ENCODE measurements at places on chromosomes 7 and 10. TPM values are rescaled to one million over a fixed set of nuclear protein-coding genes. Genes with fewer than 3 reads are reported as not detected.

The ANKRD22 gene
- total RNA-seq, result not detected

- DNase-seq, result peak; percentile 75
Measured at GRCh38 chr7:117715784-117716445, 157.3 kb downstream of the CTTNBP2 start.

DNA sequence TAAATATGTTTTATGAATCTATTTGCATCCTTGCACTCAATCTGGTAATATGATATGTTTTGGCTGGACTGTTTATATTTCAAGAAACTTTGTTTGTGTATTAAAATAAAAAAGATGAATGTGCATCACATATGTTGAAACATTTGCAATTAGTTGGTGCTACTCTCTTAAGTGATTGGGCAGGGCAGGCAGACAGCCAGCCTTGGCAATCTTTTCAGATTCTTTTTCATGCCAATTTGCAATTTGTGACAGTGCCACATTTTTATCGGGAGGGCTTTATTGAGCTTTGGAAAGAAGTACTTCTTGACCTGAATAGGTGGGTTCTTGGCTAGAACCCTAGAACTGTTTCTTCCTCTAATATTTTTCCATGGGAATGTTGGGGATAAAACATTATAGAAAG, 152.2 kb downstream of the NXPH1 start:
- no peak for DNase-seq

DNA sequence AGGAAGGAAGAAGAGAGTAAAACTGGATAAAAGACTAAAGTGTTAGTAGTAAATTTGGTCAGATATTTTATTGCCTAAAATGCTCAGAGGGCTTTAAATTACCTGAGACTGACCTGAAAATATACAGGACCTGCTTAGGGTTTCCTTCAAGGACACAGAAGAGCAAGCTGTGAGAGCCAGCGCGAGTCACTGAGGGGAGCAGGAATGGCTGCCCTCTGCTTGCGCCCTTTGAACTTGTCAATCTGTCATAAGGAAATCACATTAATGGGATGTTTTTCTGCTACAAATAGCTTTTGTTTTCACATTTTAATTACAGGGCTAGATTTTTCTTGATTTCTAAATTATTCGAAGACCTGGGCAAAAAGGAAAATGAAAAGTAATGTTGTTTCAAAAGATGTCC, 26.9 kb downstream of the DNAJB9 start:
- no peak for DNase-seq

- DNase-seq, result no peak
Measured at GRCh38 chr7:117565226-117565625, 85.4 kb downstream of the CFTR start.

DNA sequence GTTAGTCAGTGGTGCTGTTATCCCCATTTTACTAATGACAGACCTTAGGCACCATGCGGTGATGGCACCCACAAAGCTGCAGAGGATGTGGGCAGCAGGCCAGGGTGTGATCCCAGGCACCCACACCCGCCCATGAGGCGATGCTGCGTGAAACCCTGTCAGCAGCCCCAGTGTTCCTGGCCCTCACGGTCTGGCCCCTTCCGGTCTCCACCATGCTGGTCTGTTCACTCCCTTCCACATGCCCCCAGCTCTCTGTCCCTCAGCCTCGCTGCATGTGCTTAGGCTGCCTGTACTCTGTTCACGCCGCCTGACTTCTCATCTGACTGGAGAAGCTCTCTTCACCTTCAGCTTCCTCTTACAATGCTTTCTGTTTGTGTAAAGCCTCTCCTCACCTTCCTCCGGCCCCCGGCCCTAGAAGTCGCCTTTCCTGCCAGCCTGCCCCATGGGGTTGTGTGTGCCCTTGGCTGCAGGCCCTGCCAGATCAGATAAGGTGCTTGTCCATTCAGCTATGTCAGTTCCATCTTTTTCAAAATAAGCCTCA, 17.6 kb upstream of the ORAI2 start:
- DNase-seq, result no peak

GRCh38 chr7:36884351-36884750, 160.1 kb upstream of the AOAH start:
- DNase-seq, result no peak

- DNase-seq, result no peak
Measured at GRCh38 chr7:158011941-158012340, 575.7 kb downstream of the PTPRN2 start.

The TSPAN12 gene
- 50.3 TPM for total RNA-seq

GRCh38 chr10:126278851-126279250, 109.4 kb downstream of the ADAM12 start:
- DNase-seq, result no peak

DNA sequence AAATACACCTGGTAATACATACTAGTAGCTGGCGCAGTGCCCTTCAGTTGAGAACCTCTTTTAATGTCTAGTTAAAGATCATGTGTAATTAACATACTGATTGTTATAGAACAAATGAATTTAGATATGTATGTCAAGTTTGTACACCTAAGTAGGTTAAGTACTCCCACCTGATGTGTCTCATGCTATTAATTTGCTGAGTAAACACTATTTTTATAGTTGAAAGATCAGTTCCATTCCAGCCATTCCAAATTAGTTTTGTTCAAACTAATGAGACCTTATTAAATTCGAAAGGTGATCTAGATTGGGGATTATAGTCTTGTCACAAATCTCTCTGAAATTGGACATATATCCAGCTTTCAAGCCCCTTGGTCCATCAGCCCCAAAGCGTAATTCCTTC, 710.0 kb downstream of the LRMDA start:
- DNase-seq, result no peak

DNA sequence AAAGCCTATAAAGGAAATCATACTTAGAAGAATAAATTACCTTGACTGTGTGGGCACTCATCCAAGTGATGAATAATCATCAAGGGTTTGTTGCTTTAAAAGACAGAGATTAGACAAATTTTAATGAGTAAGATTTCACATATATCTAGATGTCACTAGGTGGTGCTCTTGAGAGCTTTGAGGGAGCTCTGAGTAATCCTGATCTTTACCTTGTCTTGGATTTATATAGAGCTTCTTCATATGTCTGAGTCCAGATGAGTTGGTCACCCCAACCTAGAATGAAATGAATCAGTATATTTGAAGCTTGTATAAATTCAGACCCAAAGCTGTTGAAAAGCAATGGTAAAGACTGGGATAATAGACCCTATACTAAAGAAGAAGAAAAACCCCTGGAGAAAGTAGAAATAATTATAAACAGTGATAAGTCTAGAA, 3.7 kb downstream of the AGR2 start:
- DNase-seq, result no peak

DNA sequence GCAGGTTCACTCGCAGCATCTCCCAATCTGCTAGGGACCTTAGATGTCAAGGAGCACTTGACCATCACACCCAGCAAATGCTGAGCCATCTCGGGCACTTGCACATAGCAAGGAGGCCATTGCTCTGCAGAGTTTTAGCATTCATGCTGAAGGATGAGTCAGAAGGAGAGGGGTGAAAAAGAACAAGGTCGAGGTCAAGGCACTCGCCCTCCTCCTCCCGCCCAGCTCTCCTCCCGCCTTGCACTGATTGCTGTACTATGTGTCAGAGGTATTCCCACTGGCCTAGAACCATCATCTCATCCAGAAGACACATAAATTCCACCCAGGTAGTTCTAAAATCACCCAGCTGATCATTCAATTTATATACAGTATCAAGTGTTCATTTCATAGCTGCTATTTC, 255.1 kb upstream of the SP4 start:
- no peak for DNase-seq

The RPA3 gene
- total RNA-seq, result 65.5 TPM

The COL1A2 gene
- total RNA-seq, result 209 TPM

DNA sequence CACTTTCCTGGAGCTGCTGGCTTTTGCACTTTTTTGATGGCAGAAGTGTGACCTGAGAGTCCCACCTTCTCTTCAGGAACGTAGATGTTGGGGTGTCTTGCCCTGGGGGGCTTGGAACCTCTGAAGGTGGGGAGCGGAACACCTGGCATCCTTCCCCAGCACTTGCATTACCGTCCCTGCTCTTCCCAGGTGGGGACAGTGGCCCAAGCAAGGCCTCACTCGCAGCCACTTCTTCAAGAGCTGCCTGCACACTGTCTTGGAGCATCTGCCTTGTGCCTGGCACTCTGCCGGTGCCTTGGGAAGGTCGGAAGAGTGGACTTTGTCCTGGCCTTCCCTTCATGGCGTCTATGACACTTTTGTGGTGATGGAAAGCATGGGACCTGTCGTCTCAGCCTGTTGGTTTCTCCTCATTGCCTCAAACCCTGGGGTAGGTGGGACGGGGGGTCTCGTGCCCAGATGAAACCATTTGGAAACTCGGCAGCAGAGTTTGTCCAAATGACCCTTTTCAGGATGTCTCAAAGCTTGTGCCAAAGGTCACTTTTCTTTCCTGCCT, 31.1 kb downstream of the PFKFB3 start:
- DNase-seq, result no peak

GRCh38 chr10:125233726-125234125, 73.4 kb upstream of the CTBP2 start:
- peak; percentile 54 for DNase-seq

- no peak for DNase-seq
Measured at GRCh38 chr7:94183891-94184290, 179.7 kb upstream of the BET1 start.

- DNase-seq, result peak; percentile 55
Measured at GRCh38 chr10:73969224-73969841, 28.6 kb upstream of the VCL start.

The CADPS2 gene
- 11.7 TPM for total RNA-seq

The GJC3 gene
- total RNA-seq, result 0.87 TPM

The FOXP2 gene
- total RNA-seq, result 13.3 TPM

GRCh38 chr7:28316489-28316888, 95.8 kb upstream of the CREB5 start:
- DNase-seq, result no peak

DNA sequence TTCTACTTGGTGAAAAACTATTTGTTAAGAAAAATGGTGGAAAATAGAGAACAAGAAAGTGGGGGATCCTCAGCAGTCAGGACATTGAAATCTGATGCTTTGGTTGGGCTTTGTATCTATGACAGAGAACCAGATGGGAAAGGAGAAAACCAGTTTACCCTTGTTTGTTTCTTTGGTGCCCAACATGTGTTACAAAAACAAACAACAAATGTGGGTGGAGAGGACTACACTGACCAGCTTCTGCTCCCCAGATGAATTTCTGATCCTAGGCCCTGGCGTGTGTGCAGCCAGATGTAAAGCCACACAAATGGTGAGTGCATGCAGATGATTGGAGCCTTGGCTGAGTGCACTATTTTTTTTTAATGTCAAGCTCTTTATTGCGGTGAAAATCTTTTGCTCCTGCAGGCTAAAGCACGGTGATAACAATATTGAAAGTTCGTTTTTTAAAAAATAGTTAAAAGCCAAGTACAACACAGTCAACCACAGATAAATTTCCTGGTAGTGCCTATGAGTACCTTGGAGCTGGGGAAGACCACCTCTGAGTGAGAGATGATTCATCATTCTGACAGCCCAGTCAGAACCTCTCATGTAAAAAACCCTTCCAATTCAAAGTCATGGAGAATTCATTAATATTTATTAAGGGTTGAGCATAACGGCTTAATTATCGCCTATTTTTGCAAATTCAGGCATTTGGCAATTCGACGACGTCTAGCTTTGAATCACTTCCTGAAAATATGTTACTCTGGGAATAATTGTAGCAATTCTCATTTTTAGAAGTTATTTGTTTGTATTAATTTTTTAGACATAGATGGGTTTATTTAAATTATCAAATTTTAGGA, 163.7 kb downstream of the AGMO start:
- DNase-seq, result no peak

DNA sequence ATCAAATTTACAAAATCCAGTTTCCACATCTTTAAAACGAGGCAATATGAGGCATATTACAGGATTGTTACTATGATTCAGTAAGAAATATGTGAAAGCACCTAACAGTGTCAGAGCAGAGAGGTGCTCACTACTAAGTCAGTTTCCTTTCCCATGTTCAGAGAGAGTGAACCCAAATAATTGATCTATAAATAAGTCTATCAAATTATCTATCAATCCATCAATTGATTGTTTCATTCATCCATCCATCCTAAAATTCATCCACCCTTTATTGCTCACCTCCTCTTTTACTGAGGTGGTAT, 340.8 kb downstream of the SUGCT start:
- no peak for DNase-seq
